ENCODE measurements at places on chromosomes 16 and 17. TPM values are rescaled to one million over a fixed set of nuclear protein-coding genes. Genes with fewer than 3 reads are reported as not detected.

DNA sequence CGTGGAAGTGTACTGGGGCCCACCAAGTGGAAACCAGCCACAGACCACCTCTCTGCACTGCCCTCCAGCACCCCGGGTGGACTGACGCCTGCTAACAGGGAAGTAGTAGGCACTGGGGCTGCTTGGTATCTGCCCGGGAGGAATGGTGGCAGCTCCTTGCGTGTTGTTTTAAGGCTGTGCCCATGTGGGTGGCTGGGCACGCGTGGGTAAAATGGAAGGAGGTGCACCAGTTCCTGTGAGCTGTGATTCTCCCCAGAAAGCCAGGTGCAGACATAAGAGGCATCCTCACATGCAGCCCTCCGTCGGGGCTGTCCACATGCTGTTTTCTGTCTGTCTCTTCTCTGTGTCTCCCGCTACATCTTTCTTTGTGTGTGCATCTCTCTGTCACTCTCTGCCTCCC, 122.3 kb downstream of the ENGASE start:
- no peak for DNase-seq

DNA sequence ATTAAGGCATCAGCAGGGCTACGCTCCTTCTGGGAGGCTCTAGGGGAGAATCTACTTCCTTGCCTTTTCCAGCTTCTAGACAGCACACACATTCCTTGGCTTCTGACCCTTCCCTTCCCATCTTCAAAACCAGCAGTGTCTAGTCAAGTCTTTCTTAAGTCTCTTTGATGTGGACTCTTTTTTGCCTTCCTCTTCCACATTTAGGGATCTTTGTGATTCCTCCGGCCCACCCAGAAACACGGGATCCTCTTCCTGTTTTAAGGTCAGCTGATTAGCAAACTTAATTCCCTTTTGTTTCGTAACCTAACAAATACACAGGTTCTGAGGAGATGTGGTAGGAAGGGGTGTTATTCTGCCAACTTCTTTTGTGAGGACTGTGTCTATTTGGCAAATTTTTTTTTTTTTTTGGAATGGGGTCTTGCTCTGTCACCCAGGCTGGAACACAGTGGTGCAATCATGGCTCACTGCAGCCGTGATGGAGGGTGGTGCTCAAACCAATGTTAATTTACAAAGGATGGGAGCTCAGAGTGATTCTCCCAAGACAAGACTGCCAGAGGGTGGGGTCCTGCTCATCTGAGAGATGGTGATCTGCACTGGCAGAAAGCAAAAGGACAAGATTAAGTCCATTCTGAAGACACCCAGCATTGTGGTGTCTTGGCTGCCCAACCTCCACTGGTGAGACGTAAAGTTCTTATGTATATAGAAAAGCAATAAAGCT, 14.7 kb downstream of the KNOP1 start:
- DNase-seq: no peak

DNA sequence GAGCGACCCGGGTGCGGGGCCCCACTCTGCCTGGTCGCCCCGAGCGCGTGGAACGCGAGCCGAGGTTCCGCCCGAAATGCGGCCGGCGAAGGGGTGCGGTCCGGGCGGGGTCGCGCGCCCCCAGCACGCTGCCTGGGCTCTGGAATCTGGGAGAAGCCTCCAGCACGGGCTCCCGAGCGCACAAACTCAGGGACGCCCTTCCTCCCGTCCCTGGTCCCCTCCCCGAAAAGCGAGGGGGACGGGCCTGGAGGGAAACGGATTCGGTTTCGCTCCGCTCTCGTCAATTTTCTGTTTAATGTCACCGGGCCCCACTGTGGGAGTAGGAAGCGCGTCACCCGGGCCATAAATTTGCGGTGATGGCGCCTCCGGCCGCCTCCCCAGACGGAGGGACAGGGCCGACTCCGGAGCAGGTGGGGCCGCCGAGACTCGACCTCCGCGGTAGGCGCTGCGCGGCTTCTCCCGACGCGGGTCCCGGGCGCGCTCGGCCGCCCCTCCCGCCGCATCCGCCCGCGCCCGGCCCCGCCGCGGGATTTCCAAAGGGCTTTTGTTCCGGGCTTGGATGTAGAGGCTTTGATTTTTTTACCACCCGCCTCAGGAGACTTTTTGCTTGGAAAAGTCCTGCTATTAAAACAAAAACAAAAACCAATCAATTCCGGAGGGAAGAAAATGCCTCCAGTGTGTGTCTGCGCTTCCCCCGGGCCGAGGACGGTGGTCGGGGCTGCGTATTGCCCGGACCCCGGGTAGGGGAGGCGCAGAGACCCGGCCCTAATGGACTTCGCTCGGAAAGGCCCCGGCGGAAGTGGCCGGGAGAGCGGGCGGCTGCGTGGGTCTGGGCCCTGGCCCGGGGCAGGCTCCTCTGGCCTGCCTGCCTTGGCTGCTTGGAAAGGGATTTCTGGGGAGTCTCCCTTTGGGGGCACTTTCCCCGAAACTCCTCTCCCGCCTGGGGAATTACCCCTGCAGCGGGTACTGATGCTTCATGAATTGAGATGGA, 7.9 kb upstream of the BAHCC1 start:
- peak; percentile 45 for DNase-seq

DNA sequence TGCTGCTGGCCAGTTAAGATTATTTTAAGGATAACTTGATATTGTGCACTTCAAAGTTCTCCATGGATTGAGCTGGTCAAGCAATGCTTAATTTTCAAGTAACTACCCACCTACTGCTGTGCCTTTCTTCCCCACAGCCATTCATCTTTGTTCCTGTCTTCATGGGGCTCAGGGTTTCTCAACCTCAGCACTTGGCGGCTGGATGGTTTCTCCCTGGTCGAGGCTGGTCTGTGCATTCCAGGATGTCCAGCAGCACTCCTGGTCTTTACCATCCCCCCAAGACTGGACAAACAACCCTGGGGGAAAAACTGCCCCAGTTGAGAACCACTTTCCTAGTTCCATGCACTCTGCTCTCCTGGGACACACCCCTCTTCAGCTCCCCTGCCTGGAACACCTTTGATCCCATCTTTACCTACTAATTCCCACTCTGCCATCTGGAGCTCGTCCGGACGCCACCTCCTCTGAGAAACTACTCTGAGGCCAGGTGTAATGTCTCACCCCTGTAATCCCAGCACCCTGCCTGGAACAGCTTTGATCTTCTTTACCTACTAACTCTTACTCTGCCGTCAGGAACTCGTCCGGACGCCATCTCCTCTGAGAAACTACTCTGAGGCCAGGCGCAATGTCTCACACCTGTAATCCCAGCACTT, 81.5 kb downstream of the NXN start:
- no peak for DNase-seq

DNA sequence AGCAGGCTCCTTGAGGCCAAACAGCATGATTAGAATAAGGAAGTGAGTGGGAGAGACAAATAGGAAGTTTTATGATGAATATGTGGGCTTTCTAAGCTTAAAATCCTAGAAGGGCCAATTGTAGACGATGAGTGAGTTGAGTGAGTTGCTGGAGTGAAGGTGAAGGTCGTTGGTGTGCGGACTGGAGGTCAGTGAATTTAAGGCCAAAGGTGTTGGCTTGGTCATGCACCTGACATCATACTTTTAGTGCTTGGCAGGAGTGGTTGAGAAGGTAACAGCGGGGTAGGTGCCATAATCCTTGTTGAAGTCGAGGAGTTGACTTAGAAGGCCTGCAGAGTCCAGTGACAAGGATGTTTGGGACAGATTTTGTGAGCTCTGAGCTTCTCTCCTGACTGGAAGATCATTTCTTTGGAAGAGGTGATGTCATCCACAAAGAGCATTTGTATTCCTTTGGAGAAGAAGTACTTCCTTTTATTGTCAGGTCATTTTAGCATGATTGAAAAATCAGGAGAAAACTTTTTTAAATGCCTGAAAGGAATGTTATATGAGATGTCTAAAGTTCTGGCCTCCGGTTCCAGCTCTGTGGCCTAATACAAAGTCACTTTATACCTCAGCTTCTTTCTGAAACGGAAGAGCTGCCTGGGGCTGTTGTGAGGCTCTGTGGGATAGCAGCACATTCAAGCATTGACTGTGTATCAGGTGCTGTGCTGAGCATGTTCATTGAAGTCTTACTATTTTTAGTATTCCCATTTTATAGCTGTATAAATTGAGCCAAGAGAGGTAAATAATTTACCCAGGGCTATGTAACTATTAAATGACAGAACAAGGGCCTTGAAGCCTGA, 53.6 kb upstream of the TBX2 start:
- DNase-seq: no peak

DNA sequence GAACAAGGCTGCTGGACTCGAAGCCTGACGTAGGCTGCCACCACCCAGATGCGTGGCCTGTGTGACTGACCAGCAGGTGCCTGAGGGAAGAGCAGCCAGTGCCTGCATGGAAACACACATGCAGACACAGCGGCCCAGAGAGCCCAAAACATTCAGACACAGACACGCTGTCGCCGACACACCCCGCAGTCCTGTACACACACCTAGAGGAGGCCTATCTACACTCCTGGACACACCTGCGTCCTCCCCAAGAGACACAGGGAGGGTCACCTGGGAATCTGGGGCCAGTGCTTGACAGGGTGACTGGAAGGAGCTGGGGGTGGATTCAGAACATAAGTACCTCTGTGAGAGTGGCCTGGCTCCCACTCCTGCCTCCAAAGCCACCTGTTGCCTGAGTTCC, 6.1 kb upstream of the TSPOAP1 start:
- DNase-seq: no peak

GRCh38 chr17:52470553-52470952, 312.0 kb upstream of the CA10 start:
- DNase-seq: no peak

Gene CHP2
- total RNA-seq: not detected

DNA sequence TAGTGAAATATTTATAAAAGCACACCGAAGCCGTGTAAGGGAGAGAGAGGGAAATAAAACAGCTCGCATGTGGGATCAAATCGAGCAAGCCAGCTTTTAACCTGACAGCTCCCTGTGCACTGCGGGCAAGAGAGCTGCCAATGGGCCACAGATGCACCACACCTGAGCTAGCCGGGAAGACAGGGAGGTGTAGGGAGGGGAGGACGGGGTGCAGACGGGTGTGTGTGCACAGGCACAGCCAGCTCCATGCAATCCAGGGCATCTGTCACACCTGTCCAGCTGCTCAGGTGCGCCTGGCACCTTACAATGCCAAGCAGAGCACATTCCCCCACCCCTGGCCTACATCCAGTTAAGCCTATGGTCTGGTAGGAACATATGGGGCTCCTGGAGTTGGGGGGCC, 70.0 kb downstream of the C16orf78 start:
- no peak for DNase-seq

- DNase-seq: no peak
Measured at GRCh38 chr17:34110315-34110714, 144.8 kb upstream of the CCL2 start.

DNA sequence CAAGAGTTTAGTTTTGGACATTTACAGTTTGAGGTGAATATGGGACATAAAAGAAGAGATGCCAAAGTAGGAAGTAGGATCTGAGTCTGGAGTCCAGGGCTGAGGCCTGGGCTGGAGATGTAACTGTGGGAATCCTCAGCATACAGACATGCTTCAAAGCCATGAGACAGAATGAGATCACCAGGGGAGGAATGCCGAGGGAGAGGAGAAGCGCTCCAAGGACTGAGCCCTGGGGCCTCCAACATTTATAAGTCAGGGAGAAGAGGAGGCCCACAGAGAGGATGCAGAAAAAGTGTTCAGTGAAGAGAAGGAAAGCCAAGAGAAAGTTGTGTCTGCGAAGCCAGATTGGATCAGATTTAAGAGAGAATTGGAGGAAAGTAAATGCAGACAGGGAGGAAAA, 277.5 kb upstream of the MYOCD start:
- no peak for DNase-seq

Gene MYH2
- not detected for total RNA-seq

DNA sequence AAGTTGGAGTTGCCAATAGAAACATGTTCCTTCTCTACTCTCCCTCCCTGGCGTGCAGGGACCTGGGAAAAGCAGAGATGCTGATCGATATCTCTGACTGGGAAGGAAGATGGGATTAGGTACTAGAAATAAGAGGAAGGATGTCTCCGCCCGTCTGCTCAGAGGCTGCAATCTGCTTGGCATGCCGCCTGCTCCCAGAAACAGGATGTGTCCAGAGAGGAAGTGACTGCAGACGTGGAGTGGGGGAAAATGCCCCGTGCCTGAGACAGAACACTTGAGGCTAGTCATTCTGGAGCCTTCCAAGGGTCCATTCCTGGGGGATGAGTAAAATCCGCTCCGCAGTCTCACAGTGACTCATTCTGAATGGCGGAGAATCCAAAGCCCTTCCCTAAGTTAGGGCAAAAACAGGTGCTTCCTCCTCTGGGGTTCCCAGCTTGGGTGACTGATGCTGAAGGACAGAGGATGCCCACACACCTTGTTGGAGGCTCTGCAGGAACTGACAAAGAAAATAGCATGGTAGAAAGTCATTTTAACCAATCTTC, 45.0 kb upstream of the SMURF2 start:
- DNase-seq: no peak

Gene MYH11
- total RNA-seq: 0.08 TPM

Gene CES5A
- total RNA-seq: not detected

Gene ZG16
- not detected for total RNA-seq

DNA sequence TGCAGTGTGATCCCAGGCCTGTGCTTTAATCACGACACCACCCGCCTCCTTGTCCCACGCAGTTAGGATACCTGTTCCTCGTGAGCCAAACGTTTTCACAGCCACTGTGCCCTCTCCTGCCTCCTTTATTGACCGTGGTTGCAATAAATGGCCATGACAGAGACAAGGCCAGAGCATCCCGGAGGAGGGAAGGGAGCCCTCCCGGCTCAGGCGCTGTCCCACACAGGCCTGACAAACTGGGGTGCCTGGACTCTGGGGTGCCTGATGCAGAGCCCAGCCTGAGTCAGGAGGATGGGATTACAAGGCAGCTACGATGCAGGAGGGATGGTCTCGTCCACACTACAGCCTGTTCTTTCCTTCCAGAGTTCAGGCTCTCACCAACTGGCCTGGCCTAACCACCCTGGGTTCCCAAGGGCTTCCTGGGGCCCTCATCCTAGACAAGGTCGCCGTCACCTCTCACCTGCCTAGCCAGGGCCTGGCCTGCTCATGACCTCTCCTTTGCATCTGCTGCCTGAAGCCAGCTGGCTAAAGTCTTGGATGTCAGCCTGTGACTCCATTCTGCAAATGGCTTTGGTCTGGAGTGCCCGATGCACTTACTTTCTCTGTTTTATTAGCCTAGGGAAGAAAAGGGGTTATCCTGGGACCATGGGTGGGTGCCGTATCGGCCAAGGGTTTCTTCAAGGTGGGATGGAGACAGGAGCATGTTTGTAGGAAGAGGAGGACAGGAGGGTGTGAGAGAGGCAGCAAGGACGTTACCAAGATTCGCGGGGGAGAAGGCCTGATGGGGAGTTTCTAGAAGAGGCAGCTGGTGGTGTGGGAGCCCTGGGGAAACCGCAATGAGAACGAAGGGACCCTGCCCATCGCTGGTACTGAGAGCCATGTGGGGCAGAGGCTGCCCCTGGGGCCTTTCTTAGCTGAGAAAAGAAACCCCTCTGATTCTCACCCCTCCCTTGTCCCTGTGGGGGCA, 234.3 kb upstream of the TNRC6C start:
- DNase-seq: no peak

Gene TSNAXIP1
- total RNA-seq: 0.20 TPM

GRCh38 chr16:72372087-72373045, 200.4 kb upstream of the PMFBP1 start:
- no peak for DNase-seq

GRCh38 chr17:42050393-42051012, at the start of gene C17orf113:
Gene C17orf113, minus strand, starts transcription at chr17:42050601. Its CDS starts 7,225 bp downstream, at chr17:42043376.
- peak; percentile 31 for DNase-seq

Gene CCDC43
- 22.8 TPM for total RNA-seq

GRCh38 chr17:30297715-30298114, 6.0 kb upstream of the BLMH start:
- no peak for DNase-seq
